ENCODE measurements at places on chromosomes 7 and 10. TPM values are rescaled to one million over a fixed set of nuclear protein-coding genes. Genes with fewer than 3 reads are reported as not detected.

DNA sequence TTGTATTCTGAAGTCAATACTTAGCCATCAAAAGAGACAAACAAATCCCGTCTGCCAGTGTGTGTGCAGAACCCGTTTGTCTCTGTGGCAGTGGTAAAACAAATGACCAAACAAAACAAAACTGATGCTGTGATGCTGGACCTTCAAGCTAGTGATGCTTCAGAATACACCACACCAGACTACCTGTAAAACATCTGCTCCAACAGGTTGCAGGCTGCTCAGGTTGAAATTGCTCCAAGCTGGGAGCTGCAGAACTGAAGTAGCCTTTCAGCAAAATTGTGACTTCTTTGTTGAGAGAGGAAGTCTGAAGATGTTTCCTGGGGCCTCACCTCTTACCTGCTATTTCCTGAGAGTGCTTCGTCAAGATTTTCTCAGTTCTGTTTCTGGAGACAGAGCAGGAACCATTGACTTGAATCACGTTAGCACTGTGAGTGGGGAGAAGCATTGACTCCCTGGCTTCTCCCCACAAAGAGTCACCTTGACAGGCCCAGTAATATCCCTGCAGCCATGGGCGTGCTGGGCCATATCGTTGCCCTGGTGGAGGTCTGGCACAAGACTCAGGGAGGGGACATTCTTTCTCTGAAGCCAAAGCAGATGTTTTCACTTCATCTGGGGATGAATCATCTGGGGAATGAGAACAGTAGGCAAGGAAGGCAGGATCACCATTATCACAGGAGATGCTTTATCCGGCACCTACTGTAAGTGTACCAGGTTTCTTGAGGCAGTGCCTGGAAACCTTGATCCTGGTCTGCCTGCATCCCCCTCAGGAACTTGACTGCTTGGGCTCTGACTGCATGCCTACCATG, 80.2 kb downstream of the RBM20 start:
- DNase-seq = no peak

DNA sequence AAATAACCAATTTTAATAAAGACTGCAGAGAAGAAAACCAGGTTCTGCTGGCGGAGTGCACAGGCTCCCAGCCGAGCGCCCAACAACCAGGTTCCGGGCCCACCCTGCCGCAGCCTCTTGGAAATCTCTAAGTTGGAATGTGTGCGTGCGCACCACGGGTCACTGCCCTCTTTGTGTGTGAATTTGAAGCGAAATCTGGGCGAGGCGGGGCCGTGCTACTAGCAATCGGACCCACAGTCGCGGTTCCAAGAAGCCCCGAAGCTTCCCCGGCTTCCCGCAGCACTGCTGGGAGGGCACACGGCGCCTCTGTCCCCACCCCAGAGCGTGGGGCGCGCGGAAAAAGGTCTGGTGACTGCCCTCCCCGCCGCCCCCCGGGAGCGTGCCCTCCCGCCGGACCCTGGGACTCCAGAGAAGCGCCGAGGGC, 666 bp upstream of the MAP3K8 start:
- peak; percentile 50 for DNase-seq

Gene ACSM6
- total RNA-seq = not detected

- DNase-seq = peak; percentile 16
These were observed 1.1 kb downstream of the KIAA1549 start for GRCh38 chr7:138979988-138980562.

- no peak for DNase-seq
These were observed 638 bp upstream of the TRAPPC14 start for GRCh38 chr7:100159099-100159623.

- no peak for DNase-seq
These were observed 39.4 kb downstream of the HK1 start for GRCh38 chr10:69317626-69318105.

- DNase-seq = no peak
These were observed 765.9 kb upstream of the C7orf33 start for GRCh38 chr7:147824671-147825070.

DNA sequence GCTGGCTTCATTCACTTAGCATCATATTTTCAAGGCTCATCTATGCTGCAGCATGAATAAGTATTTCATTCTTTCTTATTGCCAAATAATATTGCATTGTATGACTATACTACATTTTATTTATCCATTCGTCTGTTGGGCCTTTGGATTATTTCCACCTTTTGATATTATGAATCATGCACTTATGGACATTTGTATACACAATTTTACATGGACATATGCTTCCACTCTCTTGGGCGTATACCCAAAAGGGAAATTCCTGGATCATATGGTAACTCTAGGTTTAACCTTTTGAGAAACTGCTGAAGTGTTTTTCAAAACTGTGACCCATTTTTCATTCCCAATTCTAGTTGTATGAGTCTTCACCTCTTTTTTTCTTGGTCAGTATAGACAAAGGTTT, 80.3 kb upstream of the GNAI1 start:
- DNase-seq = no peak

All from HFFc6 (cell line).